ENCODE measurements at places on chromosomes 2 and 18. TPM values are rescaled to one million over a fixed set of nuclear protein-coding genes. Genes with fewer than 3 reads are reported as not detected.

The UBR3 gene
- 32.3 TPM for total RNA-seq

The ZNF804A gene
- 2.3 TPM for total RNA-seq

The ASTL gene
- total RNA-seq = 0.17 TPM

The ALPP gene
- under 0.01 TPM for total RNA-seq

The INSIG2 gene
- total RNA-seq = 11.6 TPM

The RTKN gene
- 22.3 TPM for total RNA-seq

The SGPP2 gene
- not detected for total RNA-seq

The PAIP2B gene
- total RNA-seq = 0.66 TPM

The ZNG1B gene
- total RNA-seq = 33.0 TPM

The KCNE4 gene
- total RNA-seq = 21.2 TPM

The SH3RF3 gene
- 8.4 TPM for total RNA-seq

The COL5A2 gene
- 388 TPM for total RNA-seq

The ZNF385B gene
- total RNA-seq = not detected

The DNMT3A gene
- total RNA-seq = 18.4 TPM

The NEU4 gene
- total RNA-seq = not detected
